ENCODE measurements at places on chromosomes 5 and 9. TPM values are rescaled to one million over a fixed set of nuclear protein-coding genes. Genes with fewer than 3 reads are reported as not detected.

- peak; percentile 34 for DNase-seq
Observed at GRCh38 chr5:150000990-150001659, 586 bp downstream of the HMGXB3 start.

GRCh38 chr5:178547052-178547666 lies 43.0 kb downstream of the COL23A1 start:
- no peak for DNase-seq

- no peak for DNase-seq
Observed at GRCh38 chr5:91357012-91357634, 26.0 kb downstream of the ARRDC3 start.

DNA sequence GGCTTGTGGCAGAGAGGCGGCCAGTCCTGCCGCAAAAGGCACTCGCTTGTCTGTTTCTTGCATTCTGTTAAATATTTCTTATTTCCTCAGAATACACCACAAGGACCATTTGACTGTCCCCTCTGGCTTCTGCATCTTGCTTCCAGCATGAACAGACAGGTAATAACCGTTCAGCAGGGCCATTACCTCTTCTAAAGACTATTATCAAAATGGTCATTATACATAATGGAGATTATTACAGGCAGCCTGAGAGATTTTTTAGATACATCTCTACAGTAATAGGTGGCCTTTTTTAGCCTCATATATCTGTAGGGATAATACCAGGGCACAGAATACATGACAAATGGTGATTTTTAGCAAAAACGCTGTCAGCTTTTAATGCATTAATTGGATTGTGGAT lies 382.0 kb downstream of the PSAT1 start:
- no peak for DNase-seq

GRCh38 chr5:157458835-157459234 lies 1.2 kb upstream of the NIPAL4 start:
- DNase-seq: no peak

SH2D3C gene
- 5.8 TPM for total RNA-seq

All from astrocyte (in vitro differentiated cells and primary cell).